ENCODE measurements at places on chromosomes 2 and 18. TPM values are rescaled to one million over a fixed set of nuclear protein-coding genes. Genes with fewer than 3 reads are reported as not detected.

Gene TXNDC2
- 0.26 TPM for total RNA-seq

Gene DAW1
- total RNA-seq = not detected

Gene LMAN1
- 52.3 TPM for total RNA-seq

Gene UCN
- 3.7 TPM for total RNA-seq

Gene MMADHC
- 184 TPM for total RNA-seq

Gene GPR45
- not detected for total RNA-seq

DNA sequence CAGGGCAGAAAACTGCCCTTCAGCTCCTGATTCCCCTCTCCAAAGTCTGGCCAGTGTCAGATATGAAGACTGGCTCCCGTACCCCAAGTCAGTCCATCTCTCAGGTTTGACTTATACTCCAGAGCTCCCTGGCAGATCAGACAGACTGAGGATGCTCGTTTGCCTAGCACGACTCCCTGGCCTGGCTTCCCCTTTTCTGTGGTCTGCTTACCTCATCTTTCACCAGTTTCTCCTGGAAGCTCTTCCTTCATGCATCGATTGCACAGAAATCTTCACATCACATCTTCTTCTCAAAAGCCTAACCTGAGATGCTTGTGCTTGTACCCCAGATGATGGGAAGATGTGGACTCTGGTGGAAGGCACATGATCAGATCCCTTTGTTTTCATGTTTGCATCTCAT, 387.9 kb upstream of the POU3F3 start:
- H3K36me3 ChIP-seq = no peaks in the 10 kb centered on the region
- H3K27me3 ChIP-seq = no peaks in the 10 kb centered on the region

GRCh38 chr2:99488539-99489062, 1.2 kb downstream of the REV1 start:
- H3K4me1 ChIP-seq = peaks cover 44% of the 10 kb centered on the region
- peak; percentile 80 for DNase-seq
- H3K36me3 ChIP-seq = no peaks in the 10 kb centered on the region

DNA sequence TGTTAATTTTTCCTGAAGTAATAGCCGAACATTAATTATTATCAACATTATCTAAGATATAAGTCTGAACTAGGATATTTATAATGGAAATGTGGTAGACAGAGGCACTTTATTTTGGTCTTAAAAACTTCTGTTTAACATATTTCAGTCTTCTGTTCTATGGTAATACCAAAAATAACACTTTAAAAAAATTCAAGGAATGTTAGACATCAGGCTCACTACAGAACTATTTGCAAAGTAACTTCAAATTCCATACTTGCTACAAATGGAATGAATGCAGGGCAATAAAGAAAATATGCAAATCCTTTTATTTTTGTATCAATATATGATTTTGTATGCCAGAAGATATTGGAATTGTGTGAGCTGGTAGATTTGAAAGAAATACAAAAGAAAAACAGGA, 345.5 kb upstream of the DSEL start:
- H3K27me3 ChIP-seq = no peaks in the 10 kb centered on the region
- H3K4me3 ChIP-seq = no peak overlapping the region
- no peak for DNase-seq
- no peaks in the 10 kb centered on the region for H3K36me3 ChIP-seq
- H3K27ac ChIP-seq = no peak overlapping the region

GRCh38 chr2:30239308-30239985, 8.1 kb downstream of the LBH start:
- H3K36me3 ChIP-seq = peaks cover 33% of the 10 kb centered on the region
- H3K4me3 ChIP-seq = peak overlapping the region; percentile 34
- peaks cover 97% of the 10 kb centered on the region for H3K4me1 ChIP-seq
- no peaks in the 10 kb centered on the region for H3K27me3 ChIP-seq
- peak overlapping the region; percentile 91 for H3K27ac ChIP-seq

DNA sequence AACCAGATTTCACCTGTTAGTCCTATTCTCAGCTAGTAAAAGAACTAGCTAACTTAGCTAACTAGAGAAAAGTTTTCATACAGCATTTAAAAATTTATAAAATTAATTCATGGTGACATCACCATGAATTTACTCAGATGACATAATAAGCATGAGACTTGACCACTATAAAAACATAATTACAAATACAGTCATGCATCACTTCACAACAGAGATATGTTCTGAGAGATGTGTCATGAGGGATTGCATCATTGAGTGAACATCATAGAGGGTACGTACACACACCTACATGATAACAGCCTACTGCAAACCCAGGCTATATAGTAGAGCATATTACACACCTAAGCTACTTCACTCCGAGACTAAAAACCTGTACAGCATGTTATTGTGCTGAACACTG, 481.3 kb upstream of the CHAC2 start:
- H3K36me3 ChIP-seq = no peaks in the 10 kb centered on the region
- H3K27ac ChIP-seq = no peak overlapping the region
- no peak overlapping the region for H3K4me3 ChIP-seq
- no peak for DNase-seq

- peak overlapping the region; percentile 99 for H3K27ac ChIP-seq
- H3K4me3 ChIP-seq = no peak overlapping the region
Measured at GRCh38 chr2:219457784-219458369, 23.2 kb downstream of the SPEG start.

DNA sequence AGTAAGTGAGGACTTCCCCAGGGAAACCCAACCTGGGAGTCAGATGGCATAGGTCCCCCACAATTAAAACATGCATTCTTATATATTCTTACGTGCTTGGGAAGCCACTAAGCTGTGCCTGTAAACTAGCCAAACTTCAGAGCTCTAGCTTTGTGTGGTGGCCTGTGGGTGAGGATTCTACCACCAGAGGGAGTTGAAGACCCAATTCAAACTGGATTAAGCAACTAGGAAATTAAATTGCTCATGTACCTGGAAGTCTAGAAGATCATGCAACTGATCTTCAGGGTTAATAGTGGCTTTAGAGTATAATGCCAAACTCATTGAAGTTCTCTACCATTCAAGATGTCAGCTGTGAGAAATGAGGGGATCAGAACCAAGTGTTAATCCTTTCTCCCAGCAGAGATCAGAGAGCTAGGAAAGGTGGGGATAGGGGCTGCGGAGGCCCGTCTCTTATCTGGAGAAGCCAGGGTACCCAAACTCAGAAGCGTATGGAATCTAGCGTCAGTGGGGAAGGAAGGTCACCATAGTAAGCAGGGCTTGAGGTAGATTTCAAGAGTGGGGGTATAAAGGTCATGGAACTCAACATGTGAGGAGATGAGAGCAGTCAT, 53.2 kb upstream of the CCDC85A start:
- no peak overlapping the region for H3K4me3 ChIP-seq
- DNase-seq = no peak
- H3K27ac ChIP-seq = no peak overlapping the region
- H3K36me3 ChIP-seq = no peaks in the 10 kb centered on the region

DNA sequence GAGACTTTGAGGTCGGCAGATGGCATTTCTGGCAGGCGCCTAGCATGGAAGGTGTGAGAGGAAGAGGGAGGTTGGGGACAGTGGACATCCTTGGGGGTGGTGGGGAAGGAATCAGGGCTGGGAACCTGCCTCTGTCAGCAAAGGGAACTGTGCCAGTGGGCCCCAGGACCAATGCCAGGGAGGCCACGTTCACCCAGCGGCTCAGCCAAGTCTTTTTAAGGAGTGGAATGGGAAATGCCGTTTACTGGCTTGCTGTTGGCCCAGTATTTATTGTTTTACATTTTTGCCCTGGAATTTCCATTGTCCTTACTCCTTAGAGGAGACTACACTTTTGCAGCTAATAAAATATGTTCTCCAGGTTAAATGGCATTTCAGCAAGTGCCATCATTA, 135.2 kb downstream of the MCFD2 start:
- peak overlapping the region; percentile 86 for H3K27ac ChIP-seq

DNA sequence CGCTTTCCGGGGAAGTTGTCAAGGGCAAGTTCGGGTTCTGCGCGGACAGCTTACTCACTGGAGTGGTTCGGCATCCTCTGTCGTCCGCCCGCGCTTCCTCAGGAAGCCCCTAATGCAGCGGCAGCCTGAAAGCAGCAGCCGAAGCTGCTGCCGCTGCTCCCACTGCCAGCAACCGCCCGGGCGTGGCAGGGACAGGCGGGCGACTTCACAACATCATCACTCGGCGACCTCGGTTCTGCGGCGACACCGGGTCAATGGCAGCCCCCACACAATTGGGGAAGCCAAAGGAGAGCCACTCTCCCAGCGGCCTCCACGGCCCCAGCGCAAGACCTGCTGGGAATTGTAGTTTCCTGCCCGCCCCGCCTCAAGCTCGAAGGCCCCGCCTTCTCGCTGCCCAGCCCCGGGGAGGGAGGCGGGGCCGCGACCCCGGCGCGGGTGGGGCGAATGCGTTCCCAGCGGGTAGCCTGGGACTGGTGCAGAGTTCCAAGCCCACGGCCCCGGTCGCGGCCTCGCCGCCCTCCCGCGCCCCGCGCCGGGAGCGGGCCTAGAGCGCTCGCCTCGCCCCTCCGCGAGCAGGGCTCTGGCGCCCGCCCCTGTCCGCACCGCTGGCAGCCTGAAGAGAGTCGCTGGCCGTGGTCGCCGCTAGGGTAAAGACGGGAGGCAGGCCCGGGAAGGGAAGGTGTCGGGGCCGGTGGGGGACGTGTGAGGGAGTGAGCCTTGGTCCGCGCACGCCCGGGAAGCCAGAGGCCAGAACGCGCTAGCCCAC, at the start of the genes STRADB and TRAK2:
TSS of gene STRADB (plus strand) at position 449 of the 766 bp plus-strand sequence. CDS start 3,101 bp downstream, outside the sequence.
TSS of gene TRAK2 (minus strand) at position 167 of the 766 bp plus-strand sequence. CDS start 30,951 bp downstream, outside the sequence.
- no peaks in the 10 kb centered on the region for H3K36me3 ChIP-seq
- peak; percentile 98 for DNase-seq
- H3K4me1 ChIP-seq = peaks cover 53% of the 10 kb centered on the region
- peak within 1 kb of the TSS; percentile 93 for H3K4me3 ChIP-seq
- H3K27me3 ChIP-seq = no peaks in the 10 kb centered on the region

DNA sequence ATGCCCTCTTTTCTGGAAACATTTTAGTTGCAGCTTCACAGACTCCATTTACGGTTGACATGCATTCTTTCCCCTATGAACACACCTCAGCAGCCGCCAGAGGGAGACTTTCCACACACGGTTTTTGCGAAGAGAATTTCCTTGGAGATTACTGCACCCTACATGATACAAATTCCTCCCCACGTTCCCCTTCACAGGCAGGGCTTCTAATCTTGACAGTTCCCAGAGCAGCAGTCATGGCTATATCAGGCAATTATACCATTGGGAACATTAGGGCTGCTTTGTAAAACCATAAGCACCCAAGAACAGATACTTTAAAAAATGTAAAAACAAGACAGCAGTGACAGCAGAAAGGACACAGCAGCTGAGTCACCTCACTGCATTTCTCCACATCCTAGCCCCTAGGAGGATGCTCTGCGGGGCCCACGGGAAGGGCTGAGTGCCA, 253.8 kb downstream of the TGIF1 start:
- no peaks in the 10 kb centered on the region for H3K4me1 ChIP-seq
- peak overlapping the region; percentile 12 for H3K4me3 ChIP-seq
- no peaks in the 10 kb centered on the region for H3K27me3 ChIP-seq
- H3K27ac ChIP-seq = no peak overlapping the region

GRCh38 chr2:206915121-206915520, 24.2 kb upstream of the CPO start:
- no peak overlapping the region for H3K27ac ChIP-seq
- no peaks in the 10 kb centered on the region for H3K36me3 ChIP-seq
- no peak overlapping the region for H3K4me3 ChIP-seq
- H3K4me1 ChIP-seq = no peaks in the 10 kb centered on the region
- no peak for DNase-seq

DNA sequence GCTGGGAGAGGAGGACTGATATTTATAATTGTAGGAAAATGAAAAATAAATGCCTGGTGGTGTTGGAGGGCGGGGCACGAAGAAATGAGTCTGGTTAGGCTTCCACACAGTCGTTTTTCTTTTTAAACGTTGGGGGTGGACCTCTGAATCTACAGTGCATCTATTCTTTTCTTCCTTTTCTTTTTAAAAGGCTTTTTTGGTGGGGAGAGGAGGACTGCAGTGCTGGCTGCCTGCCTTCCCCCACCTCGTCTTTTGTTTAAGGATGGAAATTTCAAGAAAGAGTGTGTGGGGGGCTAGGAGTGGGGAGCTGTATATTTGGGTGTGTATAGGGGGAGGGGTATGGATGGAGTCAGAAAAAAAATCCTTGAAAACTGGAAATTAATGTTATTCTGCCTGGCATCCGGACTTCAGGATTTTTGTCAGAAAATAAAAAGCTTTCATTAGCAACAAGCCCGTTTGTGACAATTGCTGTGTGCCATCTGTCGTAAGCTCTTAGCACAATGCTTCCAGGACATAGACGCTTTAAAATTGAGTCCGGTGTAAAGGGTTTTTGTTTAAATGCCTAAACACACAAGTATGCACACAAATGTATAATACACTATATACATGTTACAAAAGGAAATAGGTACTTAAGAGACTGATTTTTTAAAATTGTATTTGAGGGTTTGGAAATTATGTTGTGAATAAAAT, 1.1 kb downstream of the MAP2 start:
- H3K4me1 ChIP-seq = no peaks in the 10 kb centered on the region
- DNase-seq = no peak
- no peaks in the 10 kb centered on the region for H3K36me3 ChIP-seq
- H3K27me3 ChIP-seq = no peaks in the 10 kb centered on the region
- H3K4me3 ChIP-seq = peak overlapping the region; percentile 67

DNA sequence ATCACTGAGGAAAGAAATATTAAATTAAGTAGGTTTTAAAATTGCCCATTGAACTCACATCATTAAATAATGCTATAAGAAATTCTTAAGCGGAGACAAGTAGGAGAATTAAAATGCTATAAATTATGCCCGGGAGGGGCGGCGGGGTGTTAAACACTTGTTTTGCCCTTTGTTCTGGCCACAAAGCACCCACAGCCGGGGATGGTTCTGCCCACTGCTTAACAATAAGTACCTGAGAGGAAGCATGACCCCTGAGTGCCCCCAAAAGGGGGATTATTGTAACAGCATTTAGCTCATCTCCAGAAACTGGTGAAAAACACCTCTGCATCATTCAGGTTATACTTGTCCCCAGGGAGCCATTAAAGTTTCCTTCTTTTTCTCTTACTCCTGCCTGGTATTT, 332.7 kb upstream of the POU3F3 start:
- H3K27me3 ChIP-seq = no peaks in the 10 kb centered on the region
- no peaks in the 10 kb centered on the region for H3K4me1 ChIP-seq
- peak; percentile 83 for DNase-seq
- H3K4me3 ChIP-seq = no peak overlapping the region
- no peaks in the 10 kb centered on the region for H3K36me3 ChIP-seq

- no peak overlapping the region for H3K4me3 ChIP-seq
- peaks cover 22% of the 10 kb centered on the region for H3K4me1 ChIP-seq
- H3K36me3 ChIP-seq = no peaks in the 10 kb centered on the region
Measured at GRCh38 chr2:105763076-105763475, 18.4 kb downstream of the NCK2 start.

DNA sequence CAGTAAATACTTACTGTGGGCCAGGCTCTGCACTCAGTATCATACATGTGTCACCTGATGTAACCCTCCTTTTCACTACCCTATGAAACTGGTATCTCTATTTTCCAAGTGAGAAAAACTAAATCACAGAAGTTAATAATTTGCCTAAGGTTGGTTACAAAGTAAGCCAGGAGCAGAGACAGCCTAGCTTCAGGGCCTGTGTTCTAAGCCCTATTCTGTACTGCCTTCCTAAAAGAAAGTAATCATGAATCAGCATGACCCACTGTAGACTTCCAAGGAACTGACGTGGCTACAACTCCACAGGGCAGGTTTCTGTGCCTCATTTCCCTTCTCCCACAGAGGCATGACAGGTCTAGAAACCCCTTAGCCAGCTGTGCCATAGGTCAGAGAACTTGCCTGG, 14.3 kb downstream of the ZNF142 start:
- peaks cover 96% of the 10 kb centered on the region for H3K36me3 ChIP-seq
- no peak overlapping the region for H3K27ac ChIP-seq
- H3K27me3 ChIP-seq = no peaks in the 10 kb centered on the region
- H3K4me1 ChIP-seq = peaks cover 5% of the 10 kb centered on the region

Measured in esophagus muscularis mucosa (tissue), 4 donors.